Kidney glomerular epithelial cell (primary cell): ENCODE measurements at places on chromosomes 1 and 21.

DNA sequence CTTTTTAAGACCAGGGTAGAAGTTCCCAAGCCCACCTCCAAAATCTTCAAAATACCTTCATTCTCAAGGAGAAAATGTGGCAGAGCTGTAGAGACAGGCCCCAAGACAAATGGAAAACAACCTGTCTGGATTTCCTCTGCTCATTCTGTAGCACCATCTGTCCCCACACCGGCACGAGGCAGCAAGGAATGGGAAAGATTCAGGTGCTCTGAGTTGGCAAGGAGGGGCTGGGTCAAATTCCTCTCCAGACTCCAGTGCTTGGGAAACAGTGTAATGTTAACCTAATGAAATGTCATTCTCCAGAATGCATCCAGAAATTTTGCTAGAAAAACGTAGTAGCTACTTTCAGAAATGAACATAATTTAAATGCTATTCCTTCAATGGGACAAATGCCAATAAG is 9.3 kb downstream of the PABPC4 start:
- DNase-seq: no peak

- no peak for DNase-seq
These were observed 84.8 kb upstream of the WARS2 start for GRCh38 chr1:119225265-119225664.

DNA sequence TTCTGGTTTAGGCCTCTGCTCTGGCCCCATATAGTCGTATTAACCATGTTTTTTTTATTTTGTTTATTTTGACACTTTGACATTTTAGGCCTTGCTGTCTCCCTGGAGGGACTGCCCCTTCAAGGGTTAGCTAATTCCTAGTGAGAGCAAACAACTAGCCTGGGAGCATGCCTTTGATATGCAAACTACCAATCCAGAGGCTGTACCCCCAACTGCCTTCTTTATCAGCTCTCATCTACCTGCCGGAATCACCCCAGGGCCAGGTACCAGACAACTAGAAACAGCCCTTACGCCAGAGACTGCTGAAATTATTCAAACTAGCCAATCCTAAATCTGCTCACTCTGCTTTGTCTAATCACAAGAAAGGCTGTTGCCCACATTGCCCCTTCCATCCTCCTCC is 13.0 kb upstream of the ST6GALNAC5 start:
- no peak for DNase-seq

DNA sequence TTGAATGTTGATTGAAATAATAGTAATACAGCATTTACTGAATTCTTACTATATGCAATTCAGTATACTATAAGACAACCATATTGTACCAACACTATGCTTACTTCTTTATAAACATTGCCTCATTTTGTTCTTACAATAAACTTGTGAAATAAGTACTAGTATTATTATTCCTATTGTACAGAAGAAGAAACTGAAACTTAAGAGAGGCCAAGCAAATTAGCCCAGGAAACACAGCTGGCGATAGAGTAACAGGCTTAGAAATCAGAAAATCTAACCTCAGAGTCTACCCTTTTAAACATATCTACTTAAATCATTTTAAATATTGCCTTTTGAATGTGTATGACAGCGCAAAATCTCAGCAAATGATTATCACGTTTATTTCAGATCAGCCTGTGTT is 41.7 kb downstream of the FASLG start:
- DNase-seq: no peak

- DNase-seq: no peak
These were observed 172.9 kb upstream of the ESRRG start for GRCh38 chr1:216896146-216896545.

- no peak for DNase-seq
These were observed 12.3 kb upstream of the DENND2D start for GRCh38 chr1:111212634-111213335.
